Stimulated activated CD4-positive, alpha-beta T cell treated with anti-CD3 and anti-CD28 coated beads, Interleukin-2, amount 100 ng/mL, for 48 hours (primary cell): ENCODE measurements at places on chromosomes 4 and X.

GRCh38 chr4:6010789-6011188 lies 7.4 kb downstream of the C4orf50 start:
- DNase-seq, result no peak

DNA sequence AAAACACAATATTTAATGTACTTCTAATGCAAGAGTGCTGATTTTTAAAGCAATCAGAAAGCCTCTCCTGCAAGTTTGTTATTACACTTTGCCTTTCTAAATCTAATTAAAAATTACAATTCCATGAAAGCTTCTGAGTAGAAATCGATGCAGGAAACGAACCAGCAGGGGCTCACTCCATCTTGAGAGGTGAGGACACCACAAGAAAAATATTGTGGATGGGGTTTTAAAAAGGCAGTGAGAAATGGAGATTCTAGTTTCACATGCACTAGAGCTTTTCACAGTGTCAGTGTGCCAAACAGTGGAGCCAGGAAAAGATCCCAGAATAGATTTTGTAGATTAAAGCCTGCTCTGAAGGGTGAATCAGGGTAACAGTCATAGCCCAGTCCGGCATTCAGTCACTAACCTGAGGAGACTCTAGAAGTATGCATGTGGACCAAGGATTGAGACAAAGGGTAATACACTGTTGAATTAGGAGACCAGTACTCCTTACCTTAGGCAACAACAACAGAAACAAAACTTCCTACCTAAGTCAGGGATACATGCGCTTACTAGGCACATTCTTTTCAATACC lies 362.3 kb downstream of the NAF1 start:
- DNase-seq, result no peak

DNA sequence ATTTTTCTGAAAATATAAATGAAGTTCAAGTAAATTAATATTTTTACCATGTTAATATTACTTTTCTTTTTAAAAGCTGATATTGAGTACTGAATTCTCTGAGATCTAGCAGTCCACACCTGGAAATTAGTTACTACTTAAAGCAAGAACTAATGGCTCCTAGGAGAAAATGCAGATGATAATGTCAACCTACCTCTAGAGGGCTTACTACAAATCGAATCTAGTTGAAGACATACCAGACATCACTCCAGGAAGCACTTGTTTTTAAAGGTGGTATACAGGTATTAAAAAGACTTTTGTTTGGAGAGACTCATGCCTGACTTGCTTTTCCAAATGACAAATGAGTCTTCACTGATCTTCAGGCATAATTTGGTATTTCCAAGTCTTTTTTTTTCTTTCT lies 516.4 kb upstream of the BOD1L1 start:
- DNase-seq, result no peak

GRCh38 chr4:128603081-128603480 lies 206.4 kb upstream of the JADE1 start:
- DNase-seq, result no peak

DNA sequence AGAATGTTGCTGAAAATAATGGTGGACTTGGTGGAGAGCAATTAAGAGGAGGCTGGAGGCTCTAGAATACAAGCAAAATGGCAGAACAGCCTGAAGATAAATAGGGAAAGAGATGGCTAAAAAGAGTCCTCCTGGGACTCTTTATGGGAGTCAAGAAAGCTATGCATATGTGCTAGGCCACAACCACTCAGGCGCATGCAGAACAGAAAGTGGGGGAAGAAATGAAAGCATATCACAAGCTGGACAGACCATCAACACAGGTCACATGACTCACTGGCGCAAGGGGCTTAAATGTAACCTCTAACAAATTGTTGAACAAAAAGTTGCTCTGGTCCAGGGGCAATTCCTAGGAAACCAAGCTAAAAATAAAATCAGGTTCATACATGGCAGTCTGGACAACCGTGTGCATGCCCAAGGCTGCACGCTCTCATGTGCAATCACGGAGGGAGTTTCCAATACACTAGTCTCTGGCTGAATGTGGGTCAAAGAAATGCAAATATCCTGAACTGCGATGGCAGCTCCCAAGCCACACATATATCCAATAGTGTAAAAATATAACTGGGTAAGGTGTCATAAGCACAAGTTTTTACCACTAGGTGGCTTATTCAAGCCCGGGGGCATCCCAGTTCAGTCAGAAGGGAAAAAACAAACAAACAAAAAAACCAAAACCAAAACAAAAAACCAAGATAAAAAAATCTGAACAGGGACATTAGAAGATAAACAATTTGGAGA lies 45.4 kb downstream of the ZNF711 start:
- no peak for DNase-seq

GRCh38 chr4:167397586-167397985 lies 163.3 kb upstream of the SPOCK3 start:
- DNase-seq, result no peak

DNA sequence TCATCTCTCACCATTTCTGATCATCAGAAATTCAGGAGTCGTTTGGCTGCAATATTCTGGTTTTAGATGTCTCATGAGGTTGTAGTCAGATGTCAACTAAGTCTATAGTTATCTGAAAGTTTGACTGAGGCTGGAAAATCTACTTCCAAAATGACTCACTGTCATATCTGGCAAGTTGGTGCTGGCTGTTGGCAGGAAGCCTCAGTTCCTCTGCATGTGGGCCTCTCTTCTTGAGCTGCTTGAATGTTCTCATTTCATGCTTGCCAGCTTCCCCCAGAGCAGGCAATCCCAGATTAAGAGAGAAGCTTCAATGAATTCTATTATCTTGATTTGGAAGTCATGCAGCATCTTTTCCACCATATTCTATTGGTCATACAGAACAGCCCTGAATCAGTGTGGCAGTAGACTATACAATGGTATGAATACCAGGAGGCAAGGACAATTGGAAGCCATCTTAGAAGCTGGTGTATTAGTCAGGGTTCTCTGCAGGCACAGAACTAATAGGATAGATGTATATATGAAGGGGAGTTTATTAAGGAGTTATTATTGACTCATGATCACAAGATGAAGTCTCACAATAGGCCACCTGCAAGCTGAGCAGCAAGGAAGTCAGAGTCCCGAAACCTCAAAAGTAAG lies 46.8 kb upstream of the ELF2 start:
- no peak for DNase-seq

GRCh38 chr4:184833046-184833838 lies 7.5 kb upstream of the ACSL1 start:
- no peak for DNase-seq

- DNase-seq, result no peak
Observed at GRCh38 chr4:150960079-150960478, 55.0 kb downstream of the LRBA start.

DNA sequence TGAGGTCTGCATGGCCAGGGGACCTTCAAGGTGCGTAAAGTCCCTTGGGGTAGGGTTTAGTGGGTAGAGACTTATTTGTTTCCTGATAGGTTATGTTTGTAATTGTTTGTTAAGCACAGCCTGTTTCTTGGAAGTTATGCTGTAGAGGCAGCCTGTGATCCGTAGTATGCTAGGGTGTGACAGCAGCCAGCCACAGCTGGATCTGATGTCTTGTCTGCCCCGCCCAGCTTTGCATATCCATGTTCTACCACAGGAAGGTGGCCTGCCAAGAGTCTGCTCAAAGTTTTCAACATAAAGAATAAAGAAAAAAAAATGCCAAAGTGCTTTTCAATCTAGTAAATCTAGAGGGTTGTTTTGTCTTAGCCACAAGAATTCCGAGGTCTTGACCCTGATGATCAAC lies 19.1 kb upstream of the PRRG3 start:
- DNase-seq, result no peak

GRCh38 chr4:106584337-106584989 lies 215.9 kb upstream of the GIMD1 start:
- no peak for DNase-seq

DNA sequence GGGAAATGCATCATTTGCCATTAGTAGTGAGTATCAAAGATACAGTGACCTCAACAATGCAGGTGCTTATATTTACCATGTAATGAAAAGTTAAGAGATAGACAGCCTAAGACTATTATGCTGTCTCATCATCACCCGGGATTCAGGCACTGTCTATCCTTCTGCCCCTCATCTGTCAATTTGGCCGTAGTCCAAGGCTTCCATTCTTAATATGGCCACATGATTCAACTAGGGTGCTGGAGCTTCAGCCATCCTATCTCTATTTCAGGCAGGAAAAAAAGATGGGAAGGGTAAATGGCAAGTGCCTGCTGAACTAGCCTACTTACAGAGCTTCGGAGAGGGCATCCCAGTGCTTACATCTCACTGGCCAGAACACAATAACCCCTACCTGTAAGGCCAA lies 196.7 kb upstream of the LNX1 start:
- DNase-seq, result no peak

GRCh38 chrX:73822775-73823174 lies 259.8 kb downstream of the CHIC1 start:
- DNase-seq, result no peak

GRCh38 chrX:71095033-71095432 lies 618 bp upstream of the FOXO4 start:
- no peak for DNase-seq

DNA sequence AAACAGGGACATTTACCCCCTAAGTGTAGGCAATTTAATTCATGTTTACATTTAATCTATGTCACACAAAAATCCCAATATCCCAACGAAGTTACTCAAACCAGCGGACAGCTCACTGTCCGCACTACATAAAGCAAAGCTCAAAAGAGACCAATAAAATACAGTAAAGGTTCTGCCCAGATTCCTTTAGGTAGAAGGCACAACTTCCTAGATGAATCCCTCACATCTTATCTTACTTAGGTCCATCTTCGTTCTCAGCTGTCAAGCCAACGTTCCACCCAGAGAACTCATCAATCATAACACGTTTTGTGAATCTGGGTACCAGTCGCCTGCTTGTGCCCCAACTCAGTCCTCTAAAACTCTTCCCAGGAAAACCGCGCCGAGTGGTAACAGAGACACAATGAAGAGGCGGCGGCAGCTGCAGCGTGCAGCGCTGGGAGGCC lies 1.7 kb downstream of the HNRNPDL start:
- DNase-seq, result no peak

- DNase-seq, result no peak
Observed at GRCh38 chr4:149116806-149117205, 674.6 kb upstream of the NR3C2 start.
